ENCODE measurements at places on chromosomes 16 and 17. TPM values are rescaled to one million over a fixed set of nuclear protein-coding genes. Genes with fewer than 3 reads are reported as not detected.
A peak's percentile ranks its signal among the peaks of the same experiment; 100 is the strongest.

GRCh38 chr17:72865954-72866353, 226.5 kb downstream of the SLC39A11 start:
- no peak for DNase-seq
- H3K27ac ChIP-seq = no peak overlapping the region
- no peaks in the 10 kb centered on the region for H3K27me3 ChIP-seq
- H3K4me3 ChIP-seq = no peak overlapping the region
- no peaks in the 10 kb centered on the region for H3K4me1 ChIP-seq
- peaks cover 17% of the 10 kb centered on the region for H3K36me3 ChIP-seq

GRCh38 chr16:49089039-49089438, 192.6 kb downstream of the CBLN1 start:
- no peaks in the 10 kb centered on the region for H3K36me3 ChIP-seq
- no peaks in the 10 kb centered on the region for H3K27me3 ChIP-seq
- DNase-seq = no peak
- no peaks in the 10 kb centered on the region for H3K4me1 ChIP-seq
- no peak overlapping the region for H3K27ac ChIP-seq

DNA sequence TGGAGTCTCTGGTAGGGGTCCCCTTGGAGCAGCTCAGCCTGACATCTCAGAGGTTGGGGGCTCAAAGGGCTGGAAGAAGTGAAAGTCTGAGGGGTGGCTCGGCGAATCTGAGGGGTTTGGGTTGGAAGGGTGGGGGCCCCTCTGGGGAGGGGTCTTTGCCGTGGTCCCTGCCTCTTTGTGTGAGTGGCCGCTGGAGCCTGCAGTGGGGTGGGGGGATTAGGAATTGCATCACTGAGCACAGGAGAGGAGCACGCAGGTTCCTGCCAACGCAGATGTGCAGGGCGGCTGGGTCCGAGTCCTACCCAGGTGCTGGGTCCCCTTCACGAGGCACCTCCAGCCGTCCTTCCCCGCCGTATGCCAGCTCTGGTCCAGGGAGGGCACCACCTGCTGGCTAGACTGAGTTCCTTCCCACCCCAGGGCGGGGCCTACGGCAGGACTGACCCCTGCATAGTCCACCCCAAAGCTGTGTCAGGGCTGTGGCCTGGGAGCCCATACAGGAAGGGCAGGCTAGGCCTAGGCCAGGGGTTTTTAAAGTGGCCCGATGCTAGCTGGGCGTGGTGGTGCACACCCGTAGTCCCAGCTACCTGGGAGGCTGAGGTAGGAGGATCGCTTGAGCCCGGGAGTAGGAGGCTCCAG, 9.9 kb downstream of the FMNL1 start:
- no peak overlapping the region for H3K4me3 ChIP-seq
- H3K27me3 ChIP-seq = no peaks in the 10 kb centered on the region
- DNase-seq = peak; percentile 57
- peaks cover 52% of the 10 kb centered on the region for H3K36me3 ChIP-seq
- H3K27ac ChIP-seq = peak overlapping the region; percentile 17

DNA sequence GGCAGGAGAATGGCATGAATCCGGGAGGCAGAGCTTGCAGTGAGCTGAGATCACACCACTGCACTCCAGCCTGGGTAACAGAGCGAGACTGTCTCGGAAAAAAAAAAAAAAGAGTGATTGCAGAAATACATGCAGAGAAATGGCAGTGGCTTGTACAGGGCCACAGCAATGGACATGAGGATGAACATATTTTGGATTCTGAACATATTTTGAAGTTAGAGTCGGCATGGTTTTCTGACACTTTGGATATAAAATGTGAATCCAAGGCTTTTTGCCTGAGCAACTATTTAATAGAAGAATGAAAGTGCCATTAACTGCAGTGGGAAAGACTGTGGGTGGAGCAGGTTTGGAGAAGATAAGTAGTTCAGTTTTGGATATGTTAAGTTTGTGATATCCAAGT, 35.8 kb downstream of the CPD start:
- no peaks in the 10 kb centered on the region for H3K27me3 ChIP-seq
- H3K36me3 ChIP-seq = no peaks in the 10 kb centered on the region
- H3K4me3 ChIP-seq = no peak overlapping the region
- no peak for DNase-seq
- no peaks in the 10 kb centered on the region for H3K4me1 ChIP-seq

DNA sequence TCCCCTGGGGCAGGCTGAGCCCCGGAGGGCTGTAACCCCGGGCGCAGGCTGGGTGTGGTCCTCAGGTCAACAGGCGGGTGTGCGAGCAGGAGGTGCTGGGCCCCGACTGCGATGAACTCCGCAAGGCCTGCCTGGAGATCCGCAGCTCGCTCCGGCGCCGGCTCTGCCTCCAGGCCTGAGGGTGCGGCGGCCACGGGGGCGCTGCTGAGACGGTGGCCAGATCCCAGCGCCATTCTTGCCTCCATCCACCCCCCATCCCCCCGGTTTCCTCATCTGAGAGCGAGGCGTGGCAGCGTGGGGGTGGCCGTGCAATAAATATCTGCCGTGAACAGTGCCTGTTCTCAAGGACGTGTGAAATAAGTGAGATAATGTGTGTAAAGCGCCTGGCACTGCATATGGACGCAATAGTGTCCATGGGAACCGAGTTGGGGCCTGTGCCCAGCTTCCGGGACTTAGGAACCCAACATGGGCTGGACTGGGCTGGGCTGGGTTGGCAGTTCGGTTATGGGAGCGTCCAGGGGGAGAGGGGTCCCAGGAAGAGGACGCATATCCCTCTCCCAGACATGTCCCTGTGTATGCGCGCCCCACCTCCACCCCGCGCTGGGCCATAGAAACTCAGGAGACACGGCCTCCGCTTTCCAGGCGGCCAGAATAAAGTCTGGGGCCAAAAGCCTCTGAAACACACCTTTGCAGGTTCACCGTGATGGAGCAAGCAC, 15.0 kb downstream of the ZNF213 start:
- DNase-seq = peak; percentile 71
- H3K27me3 ChIP-seq = peaks cover 35% of the 10 kb centered on the region
- peak overlapping the region; percentile 93 for H3K4me3 ChIP-seq
- peak overlapping the region; percentile 51 for H3K27ac ChIP-seq

DNA sequence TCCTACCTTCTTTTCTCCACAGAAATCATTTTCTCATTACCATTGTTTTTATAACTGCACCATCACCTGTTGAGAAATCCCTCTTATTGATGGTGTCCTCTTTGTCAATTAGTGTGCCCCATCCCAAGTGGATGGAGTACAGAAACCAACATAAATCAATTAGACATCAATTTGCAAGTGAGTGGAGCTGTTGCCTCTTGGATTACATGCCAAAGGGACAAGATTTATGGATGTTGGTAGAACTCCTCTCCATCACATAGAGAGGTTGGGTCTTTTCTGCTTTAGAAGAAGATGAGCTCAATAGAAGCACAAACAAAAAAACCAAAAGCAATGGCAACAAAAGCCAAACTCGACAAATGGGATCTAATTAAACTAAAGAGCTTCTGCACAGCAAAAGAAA, 973.5 kb downstream of the CDH11 start:
- H3K27me3 ChIP-seq = no peaks in the 10 kb centered on the region
- no peaks in the 10 kb centered on the region for H3K4me1 ChIP-seq

GRCh38 chr17:48577946-48578615, at the start of gene HOXB4:
HOXB4 (minus strand) TSS chr17:48578350; CDS start chr17:48578319, 31 bp downstream.
- H3K27ac ChIP-seq = no peak within 1 kb of the TSS
- no peaks in the 10 kb centered on the region for H3K36me3 ChIP-seq
- H3K4me1 ChIP-seq = peaks cover 49% of the 10 kb centered on the region
- peaks cover 69% of the 10 kb centered on the region for H3K27me3 ChIP-seq
- H3K4me3 ChIP-seq = peak within 1 kb of the TSS; percentile 62

DNA sequence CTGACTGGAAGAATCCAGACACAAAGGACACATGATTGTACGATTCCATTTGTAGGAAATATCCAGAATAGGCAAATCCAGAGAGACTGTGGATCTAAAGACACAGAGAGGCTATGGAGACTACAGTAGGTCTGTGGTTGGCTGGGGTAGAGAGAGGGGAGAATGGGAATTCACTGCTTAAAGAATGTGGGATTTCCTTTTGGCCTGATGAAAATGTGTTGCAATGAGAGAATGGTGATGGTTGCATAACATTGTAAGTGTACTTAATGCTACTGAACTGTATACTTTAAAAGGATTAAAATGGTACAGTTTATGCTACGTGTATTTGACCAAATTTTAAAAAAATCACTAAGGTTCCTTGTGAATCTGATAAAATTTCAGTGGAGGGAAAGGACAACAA, 62.1 kb downstream of the GPRC5B start:
- H3K27me3 ChIP-seq = no peaks in the 10 kb centered on the region
- no peak overlapping the region for H3K4me3 ChIP-seq
- no peaks in the 10 kb centered on the region for H3K4me1 ChIP-seq
- no peak for DNase-seq

DNA sequence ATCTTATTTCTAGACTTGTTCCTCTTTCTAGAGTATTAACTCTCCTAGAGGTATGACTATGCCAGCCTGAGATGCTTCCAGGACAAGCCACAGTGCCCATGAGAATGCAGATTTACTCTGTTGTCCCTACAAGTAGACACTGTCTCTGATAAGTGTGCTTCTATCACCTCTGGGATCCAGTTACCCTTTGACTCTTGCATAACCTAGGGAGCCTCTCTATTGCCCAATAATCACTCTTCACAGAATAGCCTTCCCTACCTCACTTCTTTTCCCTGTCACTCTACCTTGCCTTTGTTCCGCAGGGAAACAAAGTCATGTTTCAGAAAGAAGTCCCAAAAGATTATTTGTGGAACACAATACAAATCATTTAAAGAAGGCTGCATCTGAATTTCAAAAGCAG, 1.6 kb upstream of the KRT34 start:
- DNase-seq = no peak
- peaks cover 9% of the 10 kb centered on the region for H3K27me3 ChIP-seq
- no peaks in the 10 kb centered on the region for H3K36me3 ChIP-seq
- H3K4me3 ChIP-seq = no peak overlapping the region
- no peaks in the 10 kb centered on the region for H3K4me1 ChIP-seq

- no peak for DNase-seq
- H3K27me3 ChIP-seq = no peaks in the 10 kb centered on the region
- no peaks in the 10 kb centered on the region for H3K36me3 ChIP-seq
- H3K4me3 ChIP-seq = no peak overlapping the region
Observed at GRCh38 chr16:61050547-61050946, 985.7 kb downstream of the CDH8 start.

Gene ERI2
- polyA plus RNA-seq = 4.0 TPM

Gene ACSM2A
- polyA plus RNA-seq = not detected

Gene PLA2G10
- polyA plus RNA-seq = not detected

Gene MMP28
- polyA plus RNA-seq = not detected

Gene RAP1GAP2
- 28.7 TPM for polyA plus RNA-seq

Gene TEKT1
- not detected for polyA plus RNA-seq
